CD4-positive, alpha-beta T cell treated with Interleukin-6 at 100 ng/mL for 8 hours (primary cell): ENCODE measurements at places on chromosomes 12 and 14.

DNA sequence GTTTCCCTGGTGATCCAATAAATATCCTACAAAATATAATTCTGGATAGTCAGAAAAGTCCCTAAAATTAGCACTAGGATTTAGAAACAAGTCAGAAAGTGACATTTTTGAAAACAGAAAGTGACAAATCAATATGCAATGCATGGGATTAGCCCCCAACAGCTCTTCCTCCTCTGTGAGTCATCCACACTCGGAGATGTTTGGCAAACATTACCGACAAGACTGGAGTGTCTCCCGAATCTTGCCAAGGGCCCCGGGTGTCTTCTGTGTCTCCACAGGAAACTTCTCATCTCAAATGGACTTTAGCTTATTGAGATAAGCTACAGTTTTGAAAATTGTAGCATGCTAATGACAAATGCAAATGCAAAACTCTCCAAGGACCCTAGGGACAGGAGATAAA lies 398.9 kb upstream of the CCDC196 start:
- DNase-seq, result no peak

GRCh38 chr12:14635776-14636175 lies 60.6 kb downstream of the GUCY2C start:
- no peak for DNase-seq

DNA sequence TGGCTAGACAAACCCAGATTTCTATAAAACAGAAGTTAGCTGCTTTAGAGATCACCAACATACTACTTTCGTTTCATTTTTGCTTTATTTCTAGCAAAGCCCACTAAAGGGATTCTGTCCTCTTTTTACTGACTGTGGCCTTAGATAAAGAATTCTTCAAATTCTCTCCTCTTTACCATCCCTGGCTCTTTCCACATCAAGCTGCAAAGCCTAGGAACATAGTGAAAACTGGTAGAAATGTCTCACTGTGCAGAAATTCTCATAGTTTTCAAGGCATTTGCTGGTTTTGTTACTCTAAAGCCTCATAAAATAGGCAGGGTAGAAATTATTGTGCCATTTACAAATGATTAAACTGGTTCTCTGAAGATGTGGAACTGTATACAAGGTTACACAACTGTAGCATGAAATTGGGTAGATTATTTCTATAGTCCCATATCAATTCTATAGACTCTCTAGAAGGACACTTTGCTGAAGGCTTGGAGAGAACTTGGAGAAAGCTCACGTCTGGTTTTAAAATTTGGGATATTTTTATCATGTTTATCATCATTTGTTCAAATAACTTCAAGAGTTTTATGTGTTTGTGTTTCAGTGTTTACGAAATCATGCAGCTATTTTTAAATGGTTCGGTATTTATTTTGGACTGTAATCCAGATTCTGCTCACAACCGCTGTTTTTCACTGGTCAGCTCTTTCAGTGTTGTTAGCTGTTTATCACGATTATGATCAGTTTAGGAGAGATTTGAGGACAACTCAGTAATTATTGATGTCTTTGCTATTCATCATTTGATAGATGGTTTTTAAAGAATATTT lies 36.7 kb upstream of the CSRP2 start:
- DNase-seq, result no peak

- DNase-seq, result no peak
Measured at GRCh38 chr12:52305921-52306705, 14.8 kb upstream of the KRT81 start.

GRCh38 chr12:72256725-72257124 lies 15.4 kb upstream of the TRHDE start:
- no peak for DNase-seq

GRCh38 chr12:52434760-52435530 lies 774 bp upstream of the KRT75 start:
- DNase-seq, result no peak
